IMR-90 (cell line): ENCODE measurements at places on chromosomes 6 and 20. TPM values are rescaled to one million over a fixed set of nuclear protein-coding genes. Genes with fewer than 3 reads are reported as not detected.

DNA sequence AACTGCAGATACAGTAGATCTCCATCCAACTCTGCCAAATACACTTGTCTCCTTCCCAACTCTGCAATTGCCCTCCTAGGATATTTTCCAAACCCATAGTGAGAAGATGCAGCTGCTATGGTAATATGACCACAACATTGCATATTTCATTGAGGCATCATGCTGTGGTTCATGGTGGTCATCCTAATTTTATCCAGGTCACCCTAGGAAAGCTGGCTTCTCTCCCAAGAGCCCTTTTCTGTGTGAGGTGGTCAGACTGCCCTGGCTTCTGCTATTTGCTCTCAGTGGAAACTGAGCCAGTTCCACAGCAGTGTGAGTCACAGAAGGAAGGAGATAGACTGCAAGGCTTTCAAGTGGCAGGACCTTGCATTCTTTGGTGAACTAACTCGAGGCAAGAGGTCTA is 5.5 kb downstream of the OGFRL1 start:
- peak; percentile 92 for DNase-seq

- no peak for DNase-seq
Measured at GRCh38 chr6:145555084-145555483, 180.2 kb downstream of the EPM2A start.

GRCh38 chr6:71602385-71603007 is 283.9 kb upstream of the RIMS1 start:
- DNase-seq, result peak; percentile 62

DNA sequence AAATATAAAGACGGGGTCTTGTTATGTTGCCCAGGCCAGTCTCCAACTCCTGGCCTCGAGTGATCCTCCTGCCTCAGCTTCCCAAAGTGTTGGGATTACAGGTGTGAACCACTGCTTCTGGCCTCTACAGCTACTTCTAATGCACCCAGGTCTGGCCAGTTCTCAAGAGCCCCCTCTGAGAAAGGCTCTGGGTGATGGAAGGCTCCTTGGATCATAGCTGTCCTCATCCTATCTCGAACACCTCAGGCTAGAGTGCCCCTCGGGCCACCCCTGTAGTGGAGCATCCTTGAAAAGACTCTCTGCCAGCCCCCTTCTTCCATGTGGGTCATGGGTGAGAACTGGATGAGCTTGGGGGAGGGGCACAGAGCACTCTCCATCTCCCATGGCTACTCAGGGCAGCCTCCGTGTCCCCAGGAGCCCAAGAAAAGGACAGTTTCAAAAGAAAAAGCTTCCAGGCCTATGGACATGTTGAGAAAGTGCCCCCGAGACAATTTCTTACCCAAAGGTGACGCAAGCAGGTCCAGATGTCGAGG is 714 bp upstream of the MYLK2 start:
- DNase-seq, result no peak

DNA sequence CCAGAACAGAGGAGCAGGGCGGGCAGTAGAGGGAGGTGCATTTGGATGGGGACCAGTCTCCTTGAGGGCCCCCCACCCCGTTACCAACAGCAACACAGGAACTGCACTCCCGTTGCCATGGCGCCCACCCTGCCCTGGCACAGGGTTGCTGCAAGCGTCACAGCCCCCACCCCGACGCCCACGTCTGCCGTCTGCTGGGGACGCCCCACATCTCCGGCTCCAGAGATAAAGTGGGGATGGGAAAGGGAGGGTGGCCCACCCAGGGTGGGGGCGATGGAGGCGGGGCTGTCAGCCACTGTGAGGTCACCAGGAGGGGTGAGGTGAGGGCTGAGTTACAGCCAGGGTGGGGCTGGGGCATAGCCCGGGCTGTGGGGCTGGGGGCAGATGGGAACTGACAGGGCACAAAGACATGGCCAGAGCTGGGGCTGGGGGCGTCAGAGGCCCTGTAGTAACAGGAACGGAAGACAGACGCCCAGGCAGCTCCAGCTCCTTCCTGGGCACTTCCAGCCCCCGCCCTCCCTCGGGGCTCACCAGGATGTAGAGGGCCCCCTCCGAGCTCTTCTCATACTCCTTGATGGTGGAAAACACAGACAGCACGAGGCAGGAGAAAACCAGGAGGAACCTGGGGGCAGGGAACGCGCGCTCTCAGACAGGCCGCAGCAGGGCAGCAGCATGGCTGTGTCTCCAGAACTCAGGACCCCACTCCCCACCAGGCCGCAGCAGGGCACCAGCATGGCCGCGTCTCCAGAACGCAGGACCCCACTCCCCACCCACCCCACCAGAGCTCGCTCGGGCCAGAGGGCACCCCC is 26.0 kb downstream of the KCNQ2 start:
- no peak for DNase-seq

- peak; percentile 84 for DNase-seq
Measured at GRCh38 chr6:12233693-12234571, 56.2 kb upstream of the EDN1 start.

- DNase-seq, result no peak
Measured at GRCh38 chr6:34383656-34384320, 8.7 kb downstream of the NUDT3 start.

DNA sequence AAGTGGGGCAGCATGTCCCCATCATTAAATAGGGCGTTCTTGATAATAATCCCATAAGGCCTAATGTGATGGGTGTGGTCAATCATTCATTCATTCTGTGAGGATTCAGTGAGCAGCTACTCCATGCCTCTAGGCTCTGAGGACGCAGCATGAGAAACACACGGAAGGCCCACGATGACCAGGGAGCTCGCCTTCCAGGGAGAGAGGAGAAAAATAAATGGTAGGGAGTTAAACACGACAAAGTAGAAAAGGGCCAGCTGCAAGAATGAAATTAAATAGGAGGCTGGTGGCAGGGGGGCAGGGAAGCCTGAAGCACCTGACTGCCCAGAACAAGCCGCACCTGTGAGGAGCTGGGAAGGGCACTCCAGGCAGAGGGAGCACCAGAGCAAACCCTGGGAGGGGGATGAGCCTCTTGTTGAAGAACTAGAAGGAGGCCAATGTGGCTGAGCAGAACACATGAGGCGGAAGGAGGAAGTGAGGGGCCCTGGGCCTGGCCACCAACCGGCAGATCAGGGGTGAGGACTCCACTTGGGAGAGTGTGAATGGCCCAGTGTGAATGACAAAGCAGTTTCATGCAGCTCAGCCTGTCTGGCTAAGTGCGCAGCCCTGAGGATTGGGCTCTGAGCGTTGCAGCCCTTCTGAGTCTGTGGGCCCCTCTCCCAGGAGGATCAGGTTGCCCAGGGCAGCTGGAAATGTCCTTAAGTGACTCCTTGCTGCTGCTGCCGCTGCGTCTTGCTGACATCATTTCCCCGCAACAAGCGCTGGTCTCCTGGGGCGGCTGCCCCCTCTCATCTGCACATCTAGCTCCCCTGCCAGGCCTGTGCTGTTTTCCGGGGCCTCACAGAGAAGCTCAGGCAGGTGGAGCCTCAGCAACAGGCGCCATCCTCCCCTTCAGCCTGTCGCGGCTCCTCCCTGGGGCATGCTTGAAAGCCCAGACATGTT is 99.9 kb downstream of the CDH26 start:
- DNase-seq, result peak; percentile 79

- DNase-seq, result no peak
Measured at GRCh38 chr6:130922922-130923321, 95.7 kb downstream of the SMLR1 start.

- no peak for DNase-seq
Measured at GRCh38 chr6:44641344-44642031, 254.0 kb downstream of the CDC5L start.

- no peak for DNase-seq
Measured at GRCh38 chr6:467111-467510, 75.6 kb downstream of the IRF4 start.

GRCh38 chr6:96812077-96812703 is 25.1 kb downstream of the GPR63 start:
- DNase-seq, result peak; percentile 24

- DNase-seq, result no peak
Measured at GRCh38 chr6:114735025-114735735, 392.4 kb upstream of the HS3ST5 start.

GRCh38 chr6:89134723-89135122 is 11.1 kb upstream of the PM20D2 start:
- no peak for DNase-seq

- no peak for DNase-seq
Measured at GRCh38 chr6:114534813-114535212, 192.0 kb upstream of the HS3ST5 start.

DNA sequence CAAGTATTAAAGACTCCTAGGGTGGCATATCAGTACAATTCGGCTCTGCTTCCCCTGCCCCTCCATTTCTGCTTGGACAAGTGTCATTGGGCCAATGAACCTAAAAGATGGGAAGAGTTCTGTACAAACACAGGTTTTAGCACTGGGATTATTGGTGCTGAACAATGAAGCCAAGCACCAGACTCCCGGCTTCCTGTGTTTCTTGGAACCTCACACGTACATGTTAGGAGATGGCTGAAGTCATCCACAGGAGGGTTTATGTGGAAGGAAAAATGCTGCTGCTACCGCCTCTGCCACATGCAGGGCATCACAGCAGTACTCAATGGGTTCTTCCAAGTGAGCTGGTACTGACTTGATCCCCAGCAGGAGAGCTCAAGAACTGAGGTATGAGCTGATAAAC is 49.7 kb downstream of the TNFRSF21 start:
- DNase-seq, result no peak

GRCh38 chr6:77030929-77031674 is 432.2 kb downstream of the HTR1B start:
- no peak for DNase-seq

DNA sequence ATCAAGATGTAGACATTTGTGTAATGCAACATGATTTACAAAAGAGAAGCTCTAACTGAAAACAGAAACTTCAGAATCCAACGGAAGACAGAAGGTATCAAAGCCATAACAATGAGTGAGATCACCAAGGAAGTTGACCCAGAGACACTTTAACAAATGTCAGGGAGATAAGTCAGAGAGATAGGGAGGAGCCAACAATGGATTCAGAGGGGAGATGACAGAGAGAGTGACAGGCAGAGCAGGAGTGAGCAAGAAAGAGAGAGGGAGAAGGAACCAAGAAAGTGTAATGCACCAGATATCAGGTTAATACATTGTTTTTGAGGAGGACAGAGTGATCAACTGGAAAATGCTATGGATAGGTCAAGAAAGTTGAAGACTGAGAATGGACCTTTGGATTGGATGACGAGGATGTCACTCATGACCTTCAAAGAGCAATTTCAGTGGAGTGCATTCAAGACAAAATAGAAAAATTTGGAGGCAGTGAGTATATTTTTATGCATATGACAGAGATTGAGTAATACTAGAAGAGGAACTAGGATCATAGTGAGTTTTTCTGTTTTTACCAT is 86.6 kb downstream of the TRDN start:
- DNase-seq, result no peak

- peak; percentile 40 for DNase-seq
Measured at GRCh38 chr6:18400831-18401446, 13.8 kb downstream of the RNF144B start.

GRCh38 chr6:12608874-12609273 is 107.7 kb upstream of the PHACTR1 start:
- no peak for DNase-seq

DNA sequence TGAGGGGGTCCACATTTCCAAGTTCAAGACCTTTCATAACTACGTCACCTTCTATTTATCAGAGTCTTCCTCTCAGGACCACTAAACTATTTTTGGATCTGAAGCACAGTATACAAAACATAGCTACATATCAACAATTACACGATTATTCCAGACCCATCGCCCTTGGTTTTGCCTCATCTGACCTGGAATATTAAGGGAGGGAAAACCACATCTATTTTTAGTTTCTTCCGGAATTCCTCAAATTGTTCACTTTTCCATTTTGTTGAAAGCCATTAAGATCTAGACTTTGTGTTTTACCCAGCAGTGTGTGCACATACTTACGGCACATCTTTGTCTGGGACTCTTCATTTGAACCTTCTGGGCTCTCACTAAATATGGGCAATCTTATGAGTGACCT is 12.0 kb upstream of the ADGRF5 start:
- DNase-seq, result no peak

GRCh38 chr6:117531809-117532725 is 49.6 kb downstream of the DCBLD1 start:
- peak; percentile 36 for DNase-seq

GRCh38 chr20:62449951-62450691 is 22.8 kb upstream of the RBBP8NL start:
- no peak for DNase-seq

GRCh38 chr6:135251498-135252441 is 70.7 kb downstream of the MYB start:
- DNase-seq, result peak; percentile 73

DNA sequence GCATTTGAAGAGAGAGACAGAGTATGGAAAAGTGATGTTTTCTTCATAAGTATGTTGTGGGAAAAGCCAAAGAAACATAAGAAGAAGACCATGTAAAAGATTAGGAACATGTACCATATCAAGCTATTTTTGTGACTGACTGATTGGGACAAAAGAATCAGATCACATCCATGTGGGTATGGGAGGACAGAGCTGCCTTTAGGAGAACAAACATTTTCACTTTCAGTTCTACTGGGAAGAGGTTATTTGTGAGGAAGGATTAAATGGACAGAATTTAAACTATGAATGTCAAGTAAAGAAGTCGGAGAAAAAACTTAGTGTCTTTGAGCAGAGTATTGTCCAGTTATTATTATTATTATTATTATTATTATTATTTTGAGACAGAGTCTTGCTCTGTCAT is 124.4 kb upstream of the HCRTR2 start:
- no peak for DNase-seq

GRCh38 chr6:63352544-63353285 is 32.9 kb upstream of the LGSN start:
- peak; percentile 49 for DNase-seq

GRCh38 chr20:64130876-64131275 is 23.5 kb upstream of the NPBWR2 start:
- no peak for DNase-seq

DNA sequence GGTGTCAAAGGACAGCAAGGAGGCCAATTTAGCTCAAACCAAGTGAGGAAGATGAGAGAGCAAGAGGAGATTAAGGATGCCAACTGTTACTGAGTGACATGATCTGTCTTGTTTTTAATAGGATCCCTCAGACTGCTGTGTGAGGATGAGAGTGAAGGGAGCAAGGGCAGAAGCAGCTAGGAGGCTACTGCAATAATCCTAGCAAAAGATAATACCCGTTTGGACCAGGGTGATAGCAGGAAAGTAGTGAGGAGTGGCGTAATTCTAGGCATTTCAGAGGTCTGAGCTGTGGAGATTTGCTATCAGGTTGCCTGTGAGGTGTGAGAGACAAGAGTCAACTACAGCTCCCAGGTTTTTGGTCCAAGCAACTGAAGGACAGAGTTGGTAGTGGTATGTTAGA is 14.7 kb downstream of the UBE2V1 start:
- no peak for DNase-seq

The FOXA2 gene
- total RNA-seq, result not detected in 2 replicates

The ZNF334 gene
- total RNA-seq, result 1.1 and 1.4 TPM in 2 replicates

The FAM83C gene
- total RNA-seq, result not detected in 2 replicates

The MARCKS gene
- 40.7 and 111 TPM in 2 replicates for total RNA-seq

The ANKRD66 gene
- total RNA-seq, result not detected in 2 replicates

The MATN4 gene
- not detected in 2 replicates for total RNA-seq

The LY6G6D gene
- total RNA-seq, result not detected in 2 replicates

The PROKR2 gene
- not detected in 2 replicates for total RNA-seq

The TMEM200A gene
- 37.1 and 47.8 TPM in 2 replicates for total RNA-seq

The RUNX2 gene
- 2.3 and 3.1 TPM in 2 replicates for total RNA-seq
